ENCODE measurements at places on chromosomes 3 and 15.

DNA sequence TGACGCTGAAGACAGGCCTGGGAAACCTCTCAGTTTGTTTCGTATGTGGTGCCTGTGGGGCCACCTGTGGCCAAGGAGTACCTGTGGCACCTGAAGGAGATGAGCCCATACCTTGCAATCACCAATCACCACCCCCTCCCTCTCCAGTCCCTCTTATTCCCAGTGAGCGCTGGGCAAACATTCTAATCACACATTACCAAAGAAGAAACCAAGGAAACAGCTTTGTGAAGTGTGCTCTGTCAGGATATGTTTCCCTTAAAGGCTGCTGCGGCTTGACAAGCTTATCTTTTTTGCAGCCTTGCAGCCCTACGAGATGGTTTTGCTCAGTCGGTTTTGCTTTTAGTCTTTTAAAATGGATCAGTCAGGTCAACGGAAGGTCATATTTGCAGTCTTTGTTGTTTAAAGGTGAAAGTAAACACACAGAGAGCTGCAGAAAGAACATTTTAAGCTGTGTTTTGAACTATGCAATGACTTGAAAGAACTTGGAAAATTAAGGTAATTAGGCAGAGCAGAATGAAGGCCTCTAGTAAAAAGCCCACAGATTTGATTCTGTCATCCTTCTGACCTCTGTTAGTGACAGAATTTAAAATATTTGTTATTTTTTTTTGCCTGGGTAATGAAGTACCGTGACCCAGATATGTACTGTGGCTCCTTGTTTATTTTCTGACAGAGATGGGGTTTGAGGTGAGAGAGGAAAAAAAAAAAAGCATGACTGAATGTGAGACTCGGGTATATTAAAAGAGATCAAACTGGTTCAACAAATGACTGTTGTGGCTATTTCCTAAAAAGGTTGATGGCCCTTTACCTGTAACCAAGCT lies 461.4 kb downstream of the NSUN3 start:
- DNase-seq = no peak

DNA sequence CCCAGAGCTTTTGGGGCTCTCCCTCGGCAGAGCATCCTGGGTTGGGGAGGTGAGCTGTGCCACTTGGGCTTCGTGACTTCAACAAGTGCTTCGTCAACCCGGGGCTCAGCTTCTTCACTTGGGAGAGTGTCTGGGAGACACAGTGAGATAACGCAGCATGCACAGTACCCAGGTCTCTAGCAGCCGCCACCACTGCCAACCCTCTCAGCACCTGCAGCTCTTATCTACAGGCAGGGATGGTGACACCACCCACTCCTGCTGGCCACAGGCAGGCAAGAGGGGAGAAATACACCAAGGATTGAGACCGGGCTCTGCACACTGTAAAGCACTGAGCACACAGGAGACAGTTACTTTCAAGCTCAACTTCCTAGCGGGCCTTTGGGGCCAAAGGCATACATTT lies 11.6 kb downstream of the TKT start:
- DNase-seq = no peak

- DNase-seq = peak; percentile 92
These were observed 84.8 kb downstream of the DCLK3 start for GRCh38 chr3:36679384-36680200.

DNA sequence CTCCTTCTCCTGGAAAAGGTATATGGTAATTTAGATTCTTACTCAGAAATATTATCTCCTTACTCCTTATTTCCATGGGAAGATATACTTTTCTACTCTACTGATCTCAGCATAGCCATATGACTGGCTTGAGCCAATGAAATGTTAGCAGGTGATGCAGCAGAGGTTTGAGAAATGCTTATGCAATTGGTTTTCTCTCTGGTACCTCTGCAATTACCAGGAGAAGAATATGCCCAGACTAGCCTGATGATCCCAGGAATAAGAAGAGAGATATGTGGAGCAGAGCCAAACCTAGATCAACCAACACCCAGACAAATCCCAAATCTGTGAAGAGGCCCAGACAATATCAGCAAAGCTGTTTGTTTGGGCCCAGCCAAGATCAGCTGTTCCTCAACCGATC lies 33.2 kb upstream of the CAPN7 start:
- DNase-seq = no peak

DNA sequence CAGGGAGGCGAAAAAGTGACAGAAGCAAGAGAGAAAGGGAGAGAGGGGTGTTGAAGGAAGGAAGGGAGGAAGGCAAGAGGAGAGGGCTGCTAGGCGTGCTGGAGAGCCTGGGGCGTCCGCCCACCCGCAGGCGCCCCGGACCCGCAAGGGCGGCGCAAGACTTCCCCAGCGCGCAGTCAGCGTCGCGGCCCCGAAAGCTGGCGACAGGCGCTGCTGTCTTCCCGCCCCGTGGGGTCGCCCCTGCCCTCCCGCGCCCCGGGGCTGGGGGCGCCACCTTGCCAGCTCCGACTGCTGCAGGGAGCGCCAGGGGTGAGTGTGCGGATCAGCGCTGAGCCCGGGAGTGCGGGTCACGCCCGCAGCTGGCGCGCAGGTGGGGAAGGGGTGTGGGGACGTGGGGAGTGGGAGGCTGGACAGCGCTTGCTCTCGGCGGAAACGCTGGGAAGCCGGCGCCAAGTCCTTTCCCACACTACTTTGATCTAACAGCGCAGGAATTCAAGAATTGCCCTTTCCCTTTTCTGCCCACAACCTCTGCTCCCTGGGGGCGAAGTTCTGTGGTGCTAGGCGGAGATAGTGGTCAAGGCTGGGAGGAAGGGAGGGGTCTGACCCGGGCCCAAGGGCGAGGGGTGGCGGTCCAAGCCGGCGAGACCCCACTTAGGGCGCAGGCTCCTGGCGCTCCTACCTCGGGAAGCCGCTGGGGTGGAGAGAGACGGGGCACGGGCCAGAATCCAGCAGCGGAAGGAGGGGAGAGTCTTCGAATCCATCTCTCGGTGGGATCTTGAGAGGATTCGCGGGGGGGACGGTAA lies 266.1 kb downstream of the CGGBP1 start:
- DNase-seq = no peak

- DNase-seq = peak; percentile 13
These were observed 182.7 kb downstream of the CNTN6 start for GRCh38 chr3:1275495-1275894.

DNA sequence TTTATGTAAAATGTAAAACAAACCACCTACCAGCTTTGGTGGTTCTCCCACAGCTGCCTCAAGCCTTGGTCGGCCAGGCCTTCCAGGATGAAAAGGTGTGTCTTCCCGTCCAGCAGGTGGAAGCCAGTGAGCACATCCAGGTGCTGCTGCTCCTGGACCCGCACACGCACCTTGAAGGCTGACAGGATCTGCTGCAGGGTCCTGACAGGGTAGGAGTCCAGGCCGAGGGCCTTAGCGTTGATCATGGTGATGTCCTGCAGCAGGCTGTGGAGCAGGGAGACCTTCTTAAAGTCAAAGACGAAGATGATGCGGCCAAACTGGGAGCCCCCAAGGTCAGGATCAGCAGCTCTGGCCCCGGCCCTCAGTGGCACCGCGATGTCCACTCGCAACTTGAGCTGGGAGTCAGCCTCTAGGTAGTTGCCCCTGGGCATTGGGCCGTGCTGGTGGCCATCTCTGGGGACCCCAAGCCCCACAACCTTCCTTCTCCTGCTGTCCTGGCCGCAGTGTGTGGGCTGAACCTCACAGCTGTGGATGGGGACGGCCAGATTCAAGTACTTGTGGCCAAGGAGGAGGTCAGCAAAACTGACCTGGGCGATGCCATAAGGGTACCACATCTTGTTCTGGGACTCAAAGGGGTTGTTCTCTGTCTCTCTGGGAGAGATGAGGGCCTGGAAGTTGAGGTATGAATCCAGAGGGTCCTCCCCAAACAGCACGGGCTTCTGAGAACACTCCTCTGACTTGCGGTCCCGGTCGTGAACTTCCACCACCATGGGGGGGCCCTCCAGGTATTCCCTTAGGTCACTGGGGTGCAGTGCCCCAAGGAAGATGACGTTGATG lies 48.6 kb downstream of the CFAP92 start:
- DNase-seq = no peak

DNA sequence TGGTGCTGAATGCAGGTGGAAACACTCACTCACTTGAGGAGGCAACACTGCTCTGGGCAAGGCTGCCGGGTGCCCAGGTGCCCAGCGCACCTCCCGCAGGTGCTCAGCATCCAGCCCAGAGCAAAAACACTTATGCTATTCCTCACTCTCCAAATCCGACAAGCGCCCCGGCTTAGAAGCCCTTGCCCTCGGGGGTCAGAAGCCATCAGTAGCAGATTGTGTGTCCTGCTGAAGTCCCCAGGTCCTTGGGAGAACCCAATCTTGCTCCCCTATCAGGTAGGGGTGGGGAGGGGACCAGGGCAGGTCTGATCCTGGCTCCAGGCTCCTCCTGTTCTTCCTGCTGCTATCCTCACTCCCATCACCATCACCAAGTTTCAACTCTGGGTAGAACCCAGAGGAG lies 46.7 kb downstream of the TLE3 start:
- DNase-seq = no peak

DNA sequence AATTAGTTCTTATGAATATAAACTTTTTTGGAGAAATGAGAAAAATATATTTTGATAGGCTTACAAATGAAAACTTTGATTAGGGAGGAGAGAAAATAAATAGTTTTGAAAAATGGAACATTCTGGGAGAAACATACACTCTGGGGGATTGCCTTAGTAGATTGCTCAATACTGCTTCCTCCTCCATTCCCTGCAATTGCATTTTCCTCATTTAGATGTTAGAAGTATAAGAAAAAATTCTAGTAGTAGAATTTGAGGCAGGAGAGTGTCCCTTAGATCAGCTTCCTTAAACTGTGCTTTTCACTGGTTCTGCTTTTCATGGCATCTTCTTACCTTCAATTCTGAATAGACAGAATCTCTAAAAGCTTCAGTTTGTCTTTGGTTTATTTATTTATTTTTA lies 46.2 kb upstream of the CTDSPL2 start:
- DNase-seq = peak; percentile 15

DNA sequence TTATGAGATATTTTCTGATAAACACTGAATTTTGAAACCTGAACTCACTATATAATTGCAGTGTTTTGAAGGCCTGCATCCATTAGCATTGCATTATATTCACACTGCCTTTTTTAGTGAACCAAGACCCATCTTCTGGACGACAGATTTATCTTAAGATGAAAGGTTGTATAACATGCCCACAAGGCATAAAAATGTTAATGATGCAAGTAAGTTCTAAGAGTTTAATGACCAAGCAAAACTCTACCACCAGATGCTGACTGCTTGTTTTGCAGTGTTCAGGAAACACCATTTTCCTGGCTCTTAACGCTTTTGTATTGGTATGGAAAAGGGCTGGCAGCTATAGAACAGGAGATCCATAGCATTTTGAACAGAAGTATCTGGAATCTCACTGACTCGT lies 46.1 kb downstream of the USP50 start:
- DNase-seq = no peak

DNA sequence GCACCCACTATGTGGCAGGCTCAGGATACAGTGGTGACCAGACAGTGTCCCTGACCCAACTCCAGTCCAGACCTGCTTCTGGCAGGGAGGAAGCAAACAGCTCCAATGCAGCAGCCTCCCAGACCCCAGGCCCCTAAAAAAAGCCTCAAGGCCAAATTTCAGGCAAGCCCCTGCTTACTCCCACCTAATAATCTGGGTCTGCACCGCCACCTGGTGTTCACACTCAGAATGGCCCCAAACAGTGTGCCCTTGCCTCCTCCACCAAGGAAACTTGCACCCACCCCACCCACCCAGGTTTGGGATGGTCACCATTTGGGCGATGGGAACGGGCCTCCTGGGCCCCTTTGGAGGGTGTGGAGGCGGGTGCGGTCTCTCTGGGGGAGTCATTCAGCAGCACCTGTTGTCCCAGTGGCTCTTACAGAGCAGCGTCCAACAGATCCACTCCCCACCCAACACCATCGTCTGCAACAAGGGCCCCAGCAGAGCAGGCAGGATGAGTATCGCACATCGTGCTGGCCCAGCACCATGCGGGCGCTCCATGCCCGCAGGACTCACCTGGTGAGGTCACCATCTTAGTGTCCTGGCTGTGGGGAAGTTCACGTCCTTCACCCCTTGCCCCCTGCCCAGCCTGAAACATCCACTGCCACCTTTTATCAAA lies 17.3 kb downstream of the C3orf18 start:
- peak; percentile 36 for DNase-seq

DNA sequence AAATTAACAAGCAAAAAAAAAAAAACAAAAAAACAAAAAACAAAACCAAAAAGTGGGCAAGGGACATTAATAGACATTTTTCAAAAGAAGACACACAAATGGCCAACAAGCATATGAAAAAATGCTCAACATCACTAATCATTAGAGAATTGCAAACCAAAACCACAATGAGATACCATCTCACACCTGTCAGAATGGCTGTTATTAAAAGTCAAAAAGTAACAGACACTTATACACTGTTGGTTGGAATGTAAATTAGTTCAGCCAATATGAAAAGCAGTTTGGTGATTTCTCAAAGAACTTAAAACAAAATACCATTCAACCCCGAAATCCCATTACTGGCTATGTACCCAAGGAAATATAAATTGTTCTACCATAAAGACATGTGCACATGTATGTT lies 222.4 kb upstream of the CD96 start:
- DNase-seq = no peak

GRCh38 chr3:189169728-189170127 lies 2.0 kb upstream of the TPRG1 start:
- no peak for DNase-seq

DNA sequence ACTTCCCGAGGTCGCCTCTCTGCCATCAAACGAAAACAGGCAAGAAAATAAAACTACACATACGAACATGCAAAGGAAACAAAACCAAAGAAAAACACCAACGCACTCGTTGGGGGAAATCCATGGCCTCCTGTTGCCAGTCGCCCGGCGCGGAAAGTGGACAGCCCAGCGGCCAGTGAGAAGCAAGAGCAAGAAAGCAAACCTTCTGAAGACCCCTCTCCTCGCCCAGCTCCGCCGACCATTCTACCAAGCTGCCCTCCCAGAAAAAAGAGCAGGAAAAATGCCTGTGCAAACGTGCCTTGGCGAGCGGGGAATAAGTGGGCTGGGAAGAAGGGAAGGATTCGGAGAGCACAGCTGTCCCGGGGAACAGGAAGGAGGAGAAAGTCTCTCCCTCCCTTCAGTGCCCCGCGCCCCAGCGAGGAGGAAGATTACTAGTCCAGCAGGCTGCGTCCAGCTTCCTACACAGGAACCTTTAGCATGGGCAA lies 802 bp upstream of the NECTIN3 start:
- no peak for DNase-seq

GRCh38 chr15:92821491-92822116 lies 78.5 kb upstream of the CHD2 start:
- DNase-seq = peak; percentile 45

DNA sequence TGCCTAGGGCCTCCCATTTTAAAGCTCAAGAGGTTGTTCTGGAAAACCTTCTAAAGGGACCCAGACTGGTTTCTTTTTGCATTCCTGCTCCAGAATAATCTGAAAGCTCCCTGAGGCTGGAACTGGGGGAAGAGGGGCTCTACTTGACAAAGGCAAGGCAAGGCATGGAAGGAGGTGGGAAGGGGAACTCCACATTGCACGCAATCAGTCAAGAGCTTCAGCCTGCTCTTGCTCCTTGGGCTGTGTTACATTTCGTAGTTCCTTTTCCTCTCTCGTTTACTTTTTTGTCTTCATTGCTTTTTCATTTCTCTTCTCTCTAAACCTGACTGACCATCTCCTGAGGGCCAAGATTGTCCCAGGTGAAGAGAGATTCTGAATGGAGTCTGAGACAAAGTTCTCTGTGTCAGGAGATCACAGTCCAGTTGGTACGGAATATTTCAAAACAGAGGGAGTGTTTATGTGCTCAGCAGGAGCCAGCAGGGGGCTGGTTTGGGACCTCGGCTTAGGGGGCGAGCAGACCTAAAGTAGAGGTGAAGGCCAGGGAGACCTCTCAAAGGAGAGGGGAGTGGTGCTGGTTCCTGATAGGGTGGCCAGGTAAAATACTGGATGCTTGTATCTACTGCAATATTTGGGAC lies 6.0 kb upstream of the KCTD6 start:
- no peak for DNase-seq

GRCh38 chr3:70315021-70315420 lies 2.6 kb upstream of the MDFIC2 start:
- no peak for DNase-seq
